ENCODE measurements at places on chromosomes 7 and 10.

- DNase-seq: no peak
These were observed 957.2 kb upstream of the GHITM start for GRCh38 chr10:83182076-83182475.

DNA sequence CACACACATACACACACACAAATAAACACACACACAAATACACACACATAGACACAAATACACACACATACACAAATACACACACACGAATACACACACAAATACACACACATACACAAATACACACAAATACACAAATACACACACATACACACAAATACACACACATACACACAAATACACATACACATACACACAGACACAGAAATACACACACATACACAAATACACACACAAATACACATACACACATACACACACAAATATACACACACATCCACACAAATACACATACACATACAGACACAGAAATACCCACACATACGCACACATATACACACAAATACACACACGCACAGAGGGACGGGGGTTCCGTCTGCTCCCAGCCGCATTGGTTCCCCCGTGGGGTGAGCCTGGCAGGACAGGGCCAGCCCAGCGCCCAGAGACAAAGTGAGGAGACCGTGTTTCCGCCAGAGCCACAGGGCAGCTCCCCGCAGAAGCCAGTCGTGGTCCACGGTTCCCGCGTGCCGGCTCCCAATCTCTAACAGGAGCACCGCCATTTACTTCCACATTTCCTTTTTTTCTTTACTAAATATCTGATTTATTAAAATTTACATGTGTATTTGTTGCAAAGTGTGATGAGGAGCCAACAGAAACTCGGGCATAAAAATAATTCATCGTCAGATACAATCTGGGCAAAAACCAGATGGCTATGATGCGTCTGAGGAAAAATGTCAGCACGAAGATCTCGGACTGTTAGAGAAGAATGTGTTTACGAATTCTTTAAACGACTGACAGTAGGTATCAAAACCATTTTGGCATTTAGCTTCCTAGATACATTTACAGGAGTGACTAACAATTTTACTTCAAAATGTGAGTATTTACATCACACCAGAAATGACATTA lies 3.1 kb upstream of the KNDC1 start:
- no peak for DNase-seq

GRCh38 chr10:119370111-119370741 lies 162.9 kb downstream of the GRK5 start:
- peak; percentile 50 for DNase-seq

- DNase-seq: no peak
These were observed 72.3 kb downstream of the CHCHD3 start for GRCh38 chr7:133009426-133010252.

- DNase-seq: no peak
These were observed 4.9 kb downstream of the DYNC1I1 start for GRCh38 chr7:95777269-95777668.

- DNase-seq: no peak
These were observed 53.6 kb upstream of the AOAH start for GRCh38 chr7:36777855-36778254.

- DNase-seq: no peak
These were observed 77.1 kb downstream of the MTPN start for GRCh38 chr7:135900065-135900546.

- DNase-seq: no peak
These were observed 525.1 kb downstream of the KIF20B start for GRCh38 chr10:90226517-90226916.

DNA sequence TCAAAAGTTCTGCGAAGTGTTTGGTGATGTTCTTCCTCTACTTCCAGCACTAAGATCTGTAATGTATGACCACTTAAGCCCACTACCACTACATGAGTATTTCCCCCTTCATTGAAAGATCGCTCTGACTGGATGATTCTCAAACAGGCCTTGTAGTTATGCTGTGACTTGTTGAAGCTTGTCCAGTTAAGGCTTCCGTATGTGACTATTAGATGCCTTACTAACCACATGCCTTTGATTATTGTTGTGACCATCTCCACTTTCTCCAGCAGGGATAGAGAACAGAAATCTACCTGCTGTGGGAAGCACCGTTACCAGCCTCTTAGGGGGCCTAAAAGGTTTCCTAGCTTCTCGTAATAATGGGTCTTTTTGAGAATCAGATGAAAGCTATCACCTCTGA lies 81.1 kb downstream of the NOC3L start:
- DNase-seq: no peak

GRCh38 chr7:2639181-2639681 lies 7.4 kb downstream of the TTYH3 start:
- no peak for DNase-seq

DNA sequence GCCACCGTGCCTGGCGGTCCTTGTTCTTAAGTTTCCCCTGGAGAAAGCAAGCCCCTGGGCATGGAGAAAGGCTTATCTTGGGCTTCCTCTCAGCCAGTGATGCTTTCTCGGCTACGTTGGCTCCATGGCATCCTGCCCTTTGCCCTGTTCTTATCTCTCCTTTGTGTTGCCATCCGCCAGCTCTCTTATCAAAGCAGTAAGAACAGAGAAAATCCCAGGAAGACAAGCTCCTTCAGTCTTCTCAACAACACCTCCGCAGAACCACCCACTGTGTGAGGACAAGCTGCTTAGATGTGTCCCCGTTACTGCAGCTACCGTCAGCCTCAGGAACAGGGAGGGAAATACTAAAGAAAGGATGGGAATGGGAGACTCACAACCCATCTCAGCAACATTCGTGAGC lies 3.3 kb downstream of the PLEKHS1 start:
- DNase-seq: no peak

- no peak for DNase-seq
These were observed 312 bp downstream of the ARL4A start for GRCh38 chr7:12687718-12688171.

DNA sequence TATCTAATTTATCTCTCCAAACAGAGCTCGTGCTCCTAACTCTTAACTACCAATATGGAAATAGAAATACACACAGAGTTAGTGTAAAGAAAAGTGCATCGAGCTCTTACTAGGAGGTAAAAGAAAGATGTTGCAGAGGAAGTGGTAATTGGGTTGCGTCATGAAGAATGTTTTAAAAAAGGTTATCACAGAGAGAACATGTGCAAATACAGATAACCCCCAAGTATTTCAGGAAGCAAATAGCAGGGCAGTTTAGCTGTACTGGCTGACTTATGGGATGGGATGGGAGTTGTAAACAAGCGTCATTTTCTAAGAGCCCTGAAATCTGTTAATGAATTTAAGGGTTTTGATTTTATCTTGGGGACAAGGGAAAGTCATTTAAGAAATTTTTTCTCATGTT lies 153.9 kb downstream of the AGMO start:
- DNase-seq: no peak

DNA sequence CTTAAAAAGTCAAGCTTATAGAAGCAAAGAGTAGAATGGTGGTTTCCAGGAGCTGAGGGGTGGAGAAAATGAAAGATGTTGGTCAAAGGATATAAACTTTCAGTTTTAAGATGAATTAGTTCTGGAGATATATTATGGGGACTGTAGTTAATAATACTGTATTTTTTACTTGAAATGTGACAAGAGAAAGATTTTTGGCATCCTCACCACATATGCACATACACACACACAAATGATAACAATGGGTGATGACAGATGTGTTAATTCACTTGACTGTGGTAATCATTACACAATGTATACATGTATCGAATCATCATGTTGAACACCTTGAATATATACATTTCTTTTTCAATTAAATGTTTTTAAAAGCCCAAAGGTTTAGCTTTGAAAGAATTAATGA lies 32.7 kb upstream of the ZPBP start:
- DNase-seq: no peak

- DNase-seq: no peak
These were observed 78.0 kb downstream of the COL13A1 start for GRCh38 chr10:69879634-69880257.

GRCh38 chr10:60082744-60083344 lies 176.5 kb upstream of the CCDC6 start:
- no peak for DNase-seq

DNA sequence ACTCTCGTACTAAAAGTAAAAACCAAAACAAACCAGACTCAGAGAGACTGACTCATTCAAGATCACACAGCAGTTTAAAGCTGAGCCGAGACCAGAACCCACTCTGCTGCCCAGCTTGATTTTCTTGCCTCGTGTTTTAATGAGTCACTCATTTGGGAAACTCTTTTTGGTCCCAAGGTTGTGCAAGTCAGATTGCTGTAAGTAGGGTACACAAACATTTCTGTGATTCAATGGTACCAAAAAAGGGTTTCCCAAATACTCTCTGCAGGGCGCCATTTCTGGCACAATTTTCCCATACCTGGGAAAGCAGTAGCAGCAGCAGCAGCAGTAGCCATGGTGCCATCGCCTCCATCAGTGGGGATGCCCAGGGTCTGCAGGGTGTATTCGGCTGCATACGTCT lies 69.9 kb downstream of the ASAH2B start:
- DNase-seq: no peak

GRCh38 chr10:85039311-85039710 lies 710.9 kb downstream of the CCSER2 start:
- DNase-seq: no peak

DNA sequence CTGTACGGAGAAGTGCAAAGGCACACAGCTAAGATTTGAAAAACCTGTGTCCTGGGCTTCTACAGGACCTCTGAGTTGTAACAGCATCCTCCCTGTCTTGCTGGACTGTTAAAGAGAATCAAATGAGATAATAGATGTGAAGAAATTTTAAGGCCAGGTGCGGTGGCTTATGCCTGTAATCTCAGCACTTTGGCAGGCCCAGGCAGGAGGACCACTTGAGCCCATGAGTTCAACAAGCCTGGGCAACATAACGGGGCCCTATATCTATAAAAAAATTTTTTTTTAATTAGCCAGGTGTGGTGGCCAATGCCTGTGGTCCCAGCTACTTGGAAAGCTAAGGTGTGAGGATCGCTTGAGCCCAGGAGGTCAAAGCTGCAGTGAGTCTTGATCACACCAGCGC lies 2.9 kb upstream of the ARHGAP21 start:
- no peak for DNase-seq

DNA sequence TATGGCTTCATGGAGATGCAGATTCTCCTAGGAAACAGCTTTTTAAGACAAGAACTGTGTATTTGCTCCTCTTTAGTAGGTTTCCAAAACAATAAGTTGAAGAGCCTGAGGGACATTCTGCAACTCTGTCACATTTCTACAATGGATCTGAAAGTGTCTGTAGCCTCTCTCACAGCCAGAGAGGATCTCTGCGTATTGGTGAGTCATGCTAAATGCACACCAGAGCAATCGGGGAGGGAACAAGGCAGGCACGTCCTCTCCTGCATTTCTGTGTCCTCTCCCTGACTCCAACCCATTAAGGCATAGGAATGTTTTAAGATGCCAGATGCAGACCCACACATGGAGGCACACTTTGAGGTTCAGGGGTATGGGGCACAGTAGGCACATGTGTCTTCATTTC lies 1126.4 kb upstream of the GHITM start:
- peak; percentile 26 for DNase-seq

- no peak for DNase-seq
These were observed 33.0 kb downstream of the TMEM106B start for GRCh38 chr7:12244129-12244528.

DNA sequence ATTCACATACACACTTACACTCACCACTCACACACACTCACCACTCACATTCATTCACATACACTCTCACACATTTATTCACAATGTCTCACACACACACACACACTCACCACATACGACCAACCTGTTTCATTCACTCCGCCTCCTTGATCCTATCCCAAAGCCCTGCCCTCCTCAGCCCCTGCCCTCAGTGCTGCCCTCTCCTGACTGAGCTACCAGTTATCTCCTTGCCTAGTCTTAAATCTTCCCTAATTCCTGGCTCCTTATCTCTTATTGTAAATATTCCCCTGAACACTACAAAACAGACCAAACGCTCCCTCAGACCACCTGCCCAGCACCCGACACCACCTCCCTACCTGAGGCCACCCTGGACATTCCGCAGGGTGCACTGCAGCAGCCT lies 26.1 kb upstream of the C10orf120 start:
- DNase-seq: no peak

GRCh38 chr7:50552139-50552538 lies 13.1 kb downstream of the DDC start:
- DNase-seq: no peak

GRCh38 chr10:117188371-117188770 lies 8.9 kb upstream of the KCNK18 start:
- DNase-seq: no peak

GRCh38 chr10:85961073-85961472 lies 405.5 kb downstream of the GRID1 start:
- DNase-seq: no peak

Data from fibroblast of skin of left quadriceps (primary cell).